ENCODE measurements at places on chromosomes 4 and X. TPM values are rescaled to one million over a fixed set of nuclear protein-coding genes. Genes with fewer than 3 reads are reported as not detected.

Gene IL15
- total RNA-seq, result 1.9 TPM

Gene SPANXN5
- not detected for total RNA-seq

Gene VCX
- total RNA-seq, result not detected

Gene UGT2B15
- total RNA-seq, result not detected

Gene ARHGAP10
- 32.2 TPM for total RNA-seq

Gene MCTS1
- 75.5 TPM for total RNA-seq

Gene EGF
- total RNA-seq, result not detected

Gene VCX2
- total RNA-seq, result not detected

Gene KLHL2
- total RNA-seq, result 29.4 TPM

Gene CCKAR
- total RNA-seq, result not detected

Gene MND1
- 5.2 TPM for total RNA-seq

Gene EVC
- 25.8 TPM for total RNA-seq

Gene NCAPG
- total RNA-seq, result 139 TPM

Gene ITGB1BP2
- total RNA-seq, result 4.9 TPM
